ENCODE measurements at places on chromosomes 13 and 19.
A peak's percentile ranks its signal among the peaks of the same experiment; 100 is the strongest.

- DNase-seq: no peak
Measured at GRCh38 chr13:23618341-23618740, 48.1 kb downstream of the TNFRSF19 start.

GRCh38 chr19:46748325-46749109 lies 2.3 kb upstream of the STRN4 start:
- DNase-seq: no peak

DNA sequence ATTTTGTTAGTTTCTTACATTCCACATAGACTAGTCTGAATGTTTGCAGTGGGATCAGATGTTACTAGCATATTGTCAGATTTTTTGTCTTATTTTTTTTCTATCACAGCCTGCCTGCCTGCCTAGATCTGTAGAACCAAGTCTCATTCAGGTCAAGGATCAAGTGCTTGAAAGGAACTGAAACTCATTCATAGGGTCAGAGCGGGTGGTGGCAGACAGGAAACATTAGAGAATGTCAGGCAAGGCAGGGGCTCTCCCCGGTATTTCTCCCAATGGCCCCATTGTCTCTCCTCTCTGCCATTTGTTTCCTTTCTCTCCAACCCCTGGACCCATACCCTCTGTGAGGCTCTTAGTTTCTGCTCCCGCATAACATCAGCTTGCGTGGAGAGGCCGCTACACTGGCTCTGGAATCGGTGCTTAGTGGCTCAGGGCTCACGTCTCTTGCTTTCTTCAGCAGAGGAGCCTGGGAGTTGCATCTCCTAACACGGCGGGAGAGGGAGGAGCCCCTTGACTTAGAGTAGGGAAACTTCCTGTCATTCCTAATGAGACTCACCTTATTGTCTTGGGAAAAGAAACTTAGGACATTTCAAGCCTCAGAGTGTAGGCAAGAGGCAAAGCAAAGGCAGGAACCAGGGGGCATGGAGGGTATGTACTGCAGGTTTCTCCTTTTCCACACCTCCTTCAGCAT lies 35.6 kb upstream of the SPATA13 start:
- DNase-seq: no peak

- DNase-seq: no peak
Measured at GRCh38 chr19:45556835-45557234, 27.8 kb downstream of the OPA3 start.

GRCh38 chr19:328025-328505 lies 16.5 kb downstream of the MIER2 start:
- DNase-seq: no peak

DNA sequence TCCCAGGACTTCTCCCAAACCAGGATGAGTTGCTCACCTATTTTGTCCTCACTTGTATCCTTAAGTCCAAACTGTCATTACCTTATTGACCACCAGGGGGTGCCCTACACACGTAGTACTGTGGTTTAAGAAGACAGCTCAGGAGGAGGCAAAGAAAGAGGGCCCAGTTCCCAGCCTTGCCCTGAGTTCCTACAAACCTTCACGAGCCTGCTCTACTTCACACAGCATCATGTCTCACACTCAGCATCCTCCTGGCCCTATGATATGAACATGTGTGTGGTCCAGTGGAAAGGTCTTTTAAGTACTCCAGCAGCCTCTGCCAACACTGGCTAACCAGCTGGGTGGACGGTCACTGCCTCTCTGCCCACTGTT lies 8.1 kb upstream of the ZNF784 start:
- DNase-seq: peak; percentile 83

- DNase-seq: no peak
Measured at GRCh38 chr13:40352380-40352778, 314.1 kb downstream of the FOXO1 start.

DNA sequence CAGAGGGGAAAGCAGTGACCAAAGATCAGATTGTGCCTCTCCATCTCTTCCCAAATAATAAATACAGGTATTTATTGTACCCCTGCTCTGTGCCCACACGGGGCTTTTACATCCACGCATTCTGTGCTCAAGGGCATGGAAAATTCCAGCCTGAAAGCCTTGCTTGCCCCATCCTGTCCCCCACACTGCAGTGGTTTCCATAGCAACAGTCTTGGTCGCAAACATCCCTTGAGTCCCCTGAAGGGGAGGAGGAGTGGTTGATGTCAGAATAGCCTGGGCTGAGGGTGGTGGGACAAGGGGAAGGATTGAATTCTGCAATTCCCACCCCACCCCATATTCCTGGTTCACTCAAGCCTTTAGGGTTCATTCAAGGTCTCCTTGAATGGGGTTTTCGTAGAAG lies 41.0 kb upstream of the USP29 start:
- no peak for DNase-seq

DNA sequence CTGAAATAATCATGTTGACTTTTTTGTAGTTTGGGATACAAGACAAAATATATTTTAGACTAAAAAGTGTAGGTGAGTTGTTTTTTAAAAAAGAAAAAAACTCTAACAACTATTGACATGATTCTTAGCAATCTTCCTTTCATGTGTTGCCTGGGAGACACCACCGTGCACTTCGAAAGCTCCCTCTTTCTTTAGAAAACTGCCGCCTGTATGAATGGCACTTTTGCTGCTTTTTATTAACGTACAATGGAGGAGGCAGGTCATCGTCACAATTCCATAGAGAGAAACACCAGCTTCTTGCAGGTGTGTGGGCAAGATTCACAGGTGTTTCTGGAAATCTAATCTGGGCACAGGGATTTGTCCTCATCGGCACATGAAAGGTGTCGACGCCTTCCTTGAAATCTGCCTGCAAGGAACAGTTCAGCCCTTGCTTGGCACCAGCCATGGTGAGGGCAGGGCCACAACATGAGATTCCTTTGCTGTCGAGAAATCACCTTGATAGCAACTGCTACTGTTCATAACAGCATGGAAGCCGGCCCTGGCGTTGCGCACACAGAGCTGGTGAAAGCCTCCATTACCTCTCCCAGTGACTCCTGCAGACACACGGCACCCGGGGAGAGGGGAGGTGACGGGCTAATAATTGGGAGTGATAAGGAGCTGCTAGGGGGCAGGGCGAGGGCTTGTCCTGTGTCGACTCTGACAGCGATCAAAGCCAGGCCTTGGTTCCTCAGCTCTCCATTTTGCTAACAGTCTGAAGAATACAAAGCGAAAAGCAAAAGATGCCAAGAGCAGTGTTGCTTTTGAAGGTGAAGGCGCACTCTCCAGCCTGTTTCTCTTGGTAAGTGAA lies 66.5 kb downstream of the EFNB2 start:
- no peak for DNase-seq

GRCh38 chr19:2827840-2828489 lies 8.3 kb downstream of the ZNF554 start:
- DNase-seq: no peak

DNA sequence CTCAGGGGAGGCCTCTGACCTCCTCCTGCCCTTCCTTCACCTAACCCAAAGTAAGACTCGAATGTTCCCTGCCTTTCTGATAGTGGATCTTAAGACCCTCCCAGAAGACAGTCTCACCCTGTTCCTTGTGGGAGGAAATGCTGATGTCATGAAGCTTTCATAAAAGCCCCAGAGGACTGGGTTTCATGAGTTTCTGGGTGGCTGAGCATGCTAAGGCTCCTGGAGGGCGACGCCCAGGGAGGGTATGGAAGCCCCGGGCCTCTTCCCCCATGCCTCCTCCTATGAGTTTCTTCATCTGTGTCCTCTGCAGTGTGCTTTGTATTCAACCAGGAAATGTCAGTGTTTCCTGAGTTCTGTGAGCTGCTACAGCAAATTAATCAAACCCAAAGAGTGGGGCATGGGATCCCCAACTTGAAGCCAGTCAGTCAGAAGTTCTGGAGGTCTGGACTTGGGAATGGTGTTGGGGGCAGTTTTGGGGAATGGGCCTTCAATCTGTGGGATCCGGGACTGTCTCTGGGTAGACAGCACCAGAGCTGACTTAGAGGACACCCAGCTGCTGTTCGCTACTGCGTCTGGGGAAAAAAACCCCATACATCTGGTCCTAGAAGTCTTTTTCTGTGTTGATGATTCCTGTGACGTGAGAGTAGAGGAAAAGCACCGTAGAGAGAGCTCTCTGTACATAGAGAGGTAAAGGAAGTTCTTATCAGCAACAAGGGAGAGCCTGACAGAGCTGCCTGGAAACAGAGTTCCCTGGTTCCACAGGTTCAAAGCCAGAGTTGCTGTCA lies 2.0 kb upstream of the LILRB2 start:
- no peak for DNase-seq

DNA sequence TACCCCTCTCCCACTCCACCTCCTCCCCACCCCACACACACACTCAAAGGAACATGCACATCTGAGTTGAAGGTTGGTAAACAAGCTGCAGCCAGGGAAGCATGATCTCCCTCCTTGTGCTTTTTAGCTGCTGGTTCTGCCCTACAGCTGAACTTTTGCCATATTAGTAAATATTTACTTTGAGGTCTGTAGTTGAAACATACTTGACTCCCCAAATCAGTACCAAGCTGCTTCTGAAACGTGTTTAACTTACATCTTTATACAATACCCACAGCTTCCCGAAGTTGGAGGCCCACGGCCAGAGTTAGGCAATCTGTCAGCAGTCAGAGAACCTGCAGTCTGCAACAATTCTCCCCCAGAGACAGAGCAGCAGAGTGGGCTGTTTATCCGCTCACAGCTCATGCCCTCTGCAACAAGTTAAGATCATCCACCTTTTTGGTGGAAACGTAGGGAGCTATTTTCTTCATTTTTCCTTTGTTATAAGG lies 1.5 kb upstream of the PCDH20 start:
- DNase-seq: no peak
